ENCODE measurements at places on chromosomes 3 and 15.

DNA sequence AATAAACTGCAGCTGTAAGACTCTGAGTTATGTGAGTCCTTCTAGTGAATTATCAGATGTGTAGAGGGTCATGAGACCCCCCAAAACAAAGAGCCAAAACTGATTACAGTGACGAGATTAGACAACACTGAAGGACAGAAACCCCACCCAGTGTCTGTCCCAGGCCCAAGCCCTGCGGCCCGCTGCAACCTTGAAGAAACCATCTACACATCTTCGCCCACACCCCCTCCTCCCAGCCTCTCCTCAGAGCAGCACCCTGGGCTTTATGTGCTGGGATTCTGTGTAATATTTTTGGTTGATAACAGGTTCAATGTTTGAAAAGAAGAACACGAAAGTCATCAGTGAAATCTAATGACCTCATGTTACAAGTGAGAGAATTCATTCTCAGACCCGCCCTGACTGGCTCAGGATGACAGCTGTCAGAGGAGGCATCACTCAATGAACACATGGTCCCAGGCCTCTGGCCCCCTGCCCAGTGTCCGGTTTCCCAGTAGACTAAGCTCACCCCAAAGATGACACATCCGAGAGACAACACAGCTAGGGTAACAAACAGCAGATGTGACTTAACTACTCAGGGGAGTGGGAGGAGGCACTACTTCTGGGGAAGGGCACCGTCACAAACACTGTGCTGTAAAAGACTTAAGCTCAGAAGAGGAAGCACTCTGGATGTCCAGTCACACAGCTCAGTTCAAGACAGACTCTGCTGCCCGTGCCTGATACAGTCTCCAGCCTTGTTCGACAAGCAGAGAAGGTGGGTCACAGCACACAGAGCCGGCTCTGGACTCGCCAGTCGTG is 48.9 kb downstream of the NIPA2 start:
- DNase-seq = peak; percentile 33

DNA sequence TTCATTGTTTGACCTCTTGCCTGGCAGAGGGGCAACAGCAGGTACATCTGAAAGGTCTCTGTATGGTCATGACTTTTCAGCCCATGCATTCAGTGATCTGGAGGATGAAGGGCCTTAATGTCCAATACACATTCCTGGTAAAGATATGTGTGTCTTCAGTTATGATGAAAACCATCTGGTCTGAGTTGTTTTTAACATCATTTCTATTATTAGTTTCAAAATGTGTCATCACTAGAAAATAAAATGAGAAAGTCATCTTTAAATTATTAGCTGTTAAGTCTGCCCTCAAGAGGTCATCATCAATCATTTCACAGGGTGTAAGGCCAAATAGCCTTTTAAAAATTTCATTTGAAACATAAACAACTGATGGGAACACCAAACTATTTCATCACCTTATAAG is 92.1 kb upstream of the PLSCR4 start:
- no peak for DNase-seq

DNA sequence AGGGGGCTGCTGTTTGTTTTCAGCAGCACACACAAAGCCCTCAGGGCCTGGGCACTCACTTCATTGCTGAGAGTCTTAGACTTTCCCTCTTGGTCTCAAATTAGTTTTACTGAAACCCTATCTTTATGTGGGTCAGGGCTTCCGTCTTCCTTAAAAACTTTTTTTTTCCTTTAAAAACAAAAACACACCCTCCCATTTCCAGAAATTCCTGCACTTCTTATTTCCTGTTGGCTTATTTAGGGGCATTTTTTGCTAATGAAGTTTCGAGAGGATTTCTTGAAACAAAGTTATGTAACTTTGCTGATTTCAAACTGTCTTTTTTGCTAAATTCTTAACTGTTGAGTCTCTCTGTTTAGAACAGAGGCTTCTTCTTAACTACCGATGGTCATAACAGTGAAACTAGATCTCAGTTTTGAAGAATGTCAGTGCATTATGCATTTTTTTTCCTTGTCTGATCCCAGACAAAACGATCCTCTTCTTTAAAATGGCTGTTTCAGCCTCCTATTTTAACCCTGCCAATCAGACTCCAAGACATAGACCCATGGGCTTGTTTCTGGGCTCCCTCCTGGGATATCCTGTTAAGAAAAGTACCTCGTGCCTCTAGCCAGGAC is 23.3 kb downstream of the ANAPC13 start:
- no peak for DNase-seq

DNA sequence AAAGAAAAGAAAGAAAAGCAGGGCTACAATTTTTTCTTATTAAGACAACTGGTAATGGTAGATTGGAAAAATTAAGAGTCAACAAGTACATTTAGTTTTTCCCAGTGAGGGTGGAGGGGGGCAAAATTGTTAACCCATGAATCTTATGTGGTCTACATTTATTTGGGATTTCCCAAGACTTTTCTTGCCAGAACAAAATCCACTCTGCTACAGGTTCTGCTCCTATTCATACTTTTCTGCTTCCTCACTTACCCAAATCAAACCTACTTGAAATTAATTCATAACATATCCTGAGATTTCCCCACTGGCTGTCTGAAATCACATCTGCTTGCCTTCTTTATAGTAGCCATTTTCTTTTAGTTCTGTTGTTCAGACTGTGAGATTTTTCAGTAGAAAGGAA is 41.1 kb downstream of the VGLL3 start:
- DNase-seq = no peak

DNA sequence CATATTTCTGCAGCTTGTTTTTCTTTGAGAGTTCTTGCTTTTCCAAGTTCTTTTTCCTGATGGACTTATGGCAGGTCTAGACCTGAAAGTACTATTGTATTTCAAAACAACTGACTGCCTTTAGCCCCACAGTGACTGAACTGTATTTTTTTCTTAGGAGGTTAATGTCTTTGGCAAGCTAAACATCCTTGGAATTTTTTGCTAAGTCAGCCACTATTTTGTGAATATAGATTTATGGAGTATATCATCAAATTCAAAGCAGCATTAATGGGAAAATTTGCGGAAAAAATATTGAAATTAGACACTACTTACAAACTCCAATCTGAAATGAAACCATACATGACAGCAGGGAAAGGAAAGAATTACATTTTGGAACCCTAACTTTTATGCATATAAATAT is 8.6 kb downstream of the PIK3CA start:
- no peak for DNase-seq

- no peak for DNase-seq
Observed at GRCh38 chr3:111787556-111788463, 71.3 kb upstream of the PHLDB2 start.

DNA sequence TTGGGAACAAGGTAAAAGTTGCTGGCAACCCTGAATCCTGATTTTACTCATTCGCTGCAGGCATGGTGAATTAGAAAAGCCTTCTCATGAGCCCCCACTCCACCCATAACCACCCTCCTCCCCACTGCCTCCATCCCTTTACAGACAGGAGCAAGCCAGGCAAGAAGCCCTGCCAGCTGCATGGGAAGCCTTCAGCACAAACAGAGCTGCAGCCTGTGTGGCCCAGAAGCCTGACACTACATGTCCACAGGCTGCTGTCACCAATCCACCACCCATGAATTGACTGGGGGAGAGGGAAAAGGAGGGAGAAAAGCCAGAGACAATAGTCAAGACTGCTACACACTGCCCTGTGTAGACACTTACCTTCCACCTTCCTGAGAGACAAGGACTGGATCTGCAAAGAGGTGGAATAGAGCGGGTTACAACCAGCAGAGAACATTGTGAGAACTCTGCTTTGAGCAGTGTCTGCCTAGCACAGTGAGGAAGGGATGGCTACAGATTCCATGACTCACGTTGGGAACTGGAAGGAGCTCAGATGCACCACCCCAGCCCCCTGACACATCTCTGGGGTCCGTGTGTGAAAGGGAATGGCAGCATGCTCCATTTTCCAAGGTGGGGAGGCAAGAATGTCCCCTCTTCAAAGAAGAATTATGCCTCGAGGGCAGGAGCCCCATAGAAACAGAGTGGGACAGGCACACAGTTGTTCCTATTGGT is 33.9 kb downstream of the DZIP1L start:
- DNase-seq = no peak

Measured in fibroblast of the conjunctiva (primary cell).